ENCODE measurements at places on chromosomes 16 and 17.

DNA sequence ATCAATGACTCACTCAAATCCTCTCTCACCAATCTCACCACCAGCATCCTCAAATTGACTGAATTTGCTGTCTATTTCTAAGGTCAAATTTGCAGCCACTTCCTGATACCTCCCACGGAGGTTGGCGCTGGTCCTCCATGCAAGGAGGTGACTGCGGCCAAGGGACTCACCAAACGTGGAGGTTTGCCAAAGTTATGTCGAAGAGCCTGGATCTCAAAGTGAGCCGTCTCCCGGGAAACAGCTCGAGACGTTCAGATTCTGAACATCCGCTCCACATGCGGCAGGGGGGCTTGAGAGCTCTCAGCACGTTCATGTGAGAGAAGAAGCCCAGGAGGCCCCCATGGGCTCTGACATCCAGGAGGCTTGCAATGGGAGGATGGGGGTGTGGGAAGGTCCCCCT is 22.6 kb downstream of the LGALS3BP start:
- DNase-seq = no peak

- DNase-seq = no peak
Measured at GRCh38 chr17:5816491-5817070, 232.3 kb upstream of the NLRP1 start.

DNA sequence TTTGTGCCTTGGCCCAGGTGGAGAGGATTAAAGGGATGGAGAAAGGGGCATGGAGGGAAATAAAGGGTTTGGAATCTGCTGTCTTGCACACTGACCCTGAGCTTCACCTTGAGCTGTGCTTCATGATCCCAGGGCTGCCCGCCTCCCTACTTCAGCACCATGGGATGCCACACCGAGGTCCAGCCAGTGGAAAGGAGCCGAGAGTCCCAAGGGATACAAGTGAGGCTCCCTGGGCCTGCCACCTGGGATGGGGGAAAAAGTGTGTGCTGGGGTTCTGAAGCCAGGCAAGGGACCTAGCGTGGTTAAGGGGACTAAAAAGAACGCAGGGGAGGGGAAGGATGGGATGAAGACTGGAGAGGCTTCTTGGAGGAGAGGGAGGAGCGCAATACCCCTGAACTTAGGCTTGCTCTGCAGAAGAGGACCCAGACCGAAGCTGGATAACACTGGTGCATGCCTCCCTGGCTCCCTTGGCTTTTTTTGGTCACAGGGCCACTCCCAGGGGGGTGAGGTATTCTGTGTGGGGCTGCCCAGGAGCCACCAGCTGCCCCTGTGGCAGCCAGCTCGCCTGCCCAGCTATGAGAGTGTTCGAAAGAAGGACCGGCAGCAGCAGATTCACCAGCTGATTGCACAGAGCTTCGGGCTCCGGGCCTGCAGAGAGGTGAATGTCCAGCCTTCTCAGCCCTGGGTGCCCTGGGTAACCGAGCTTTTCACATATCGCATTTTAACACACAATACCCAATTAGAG is 7.2 kb downstream of the MRPL27 start:
- no peak for DNase-seq

DNA sequence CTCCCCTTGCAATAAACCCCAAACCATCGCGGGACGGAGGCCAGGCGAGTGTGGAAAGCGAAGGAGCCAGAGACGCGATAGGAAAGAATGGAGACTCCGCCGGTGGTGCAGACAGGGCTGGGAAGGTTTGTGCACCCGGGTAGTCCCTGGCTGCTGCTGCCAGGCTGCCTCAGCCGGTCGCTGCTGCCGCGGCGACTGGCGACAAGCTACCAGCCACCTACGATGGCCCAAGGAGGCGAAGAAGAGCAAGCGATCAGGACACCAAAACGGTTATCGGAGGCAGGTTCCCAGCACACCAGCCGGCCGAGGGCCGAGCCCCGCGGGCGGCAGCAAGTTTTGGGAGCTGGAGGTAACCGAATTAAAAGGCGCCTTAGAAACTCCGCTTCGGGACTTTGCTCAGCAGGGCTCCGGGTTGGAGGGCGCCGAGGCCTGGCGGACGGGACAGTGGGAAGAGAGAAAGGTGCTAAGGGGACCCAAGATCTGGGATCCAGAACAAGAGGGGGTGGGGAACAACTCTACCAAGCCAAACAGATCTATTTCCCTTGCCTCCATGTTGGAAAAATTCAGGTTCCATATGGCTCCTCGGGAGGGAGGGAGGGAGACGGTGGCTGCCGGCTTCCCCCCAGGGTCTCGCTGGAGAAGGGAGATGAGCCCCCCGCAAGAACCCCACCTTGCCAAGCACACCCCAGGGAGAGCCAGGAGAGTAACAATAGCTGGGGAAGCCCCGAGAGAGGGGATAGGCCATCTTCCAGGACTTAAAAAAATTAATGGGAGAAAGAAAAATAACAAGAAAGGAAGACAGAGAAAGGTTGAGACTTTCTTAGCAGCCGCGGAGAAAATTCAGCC is 9.7 kb upstream of the HOXB2 start:
- no peak for DNase-seq

GRCh38 chr16:85312642-85313525 is 200.6 kb upstream of the CIBAR2 start:
- no peak for DNase-seq

- DNase-seq = no peak
Measured at GRCh38 chr16:78505036-78505435, 405.6 kb downstream of the WWOX start.

DNA sequence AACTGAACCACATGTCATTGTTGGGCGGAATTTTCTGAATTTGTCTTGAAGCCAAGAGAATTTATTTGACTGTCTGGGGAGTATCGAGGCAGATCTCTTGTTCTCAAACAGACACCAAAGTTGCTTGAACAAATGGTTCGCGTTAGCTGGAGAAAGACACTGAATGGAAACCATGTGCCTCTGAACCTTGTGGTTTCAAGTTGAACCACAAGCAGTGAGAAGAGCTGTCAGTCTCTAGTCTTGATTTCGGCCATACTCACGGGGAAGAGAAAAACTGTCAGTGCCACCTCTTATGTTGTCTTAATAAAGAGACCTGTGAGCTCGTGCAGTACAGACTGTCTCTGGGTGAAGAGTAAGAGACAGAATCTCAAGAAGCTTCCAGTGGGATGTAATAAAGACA is 886.5 kb upstream of the SOX9 start:
- DNase-seq = no peak

DNA sequence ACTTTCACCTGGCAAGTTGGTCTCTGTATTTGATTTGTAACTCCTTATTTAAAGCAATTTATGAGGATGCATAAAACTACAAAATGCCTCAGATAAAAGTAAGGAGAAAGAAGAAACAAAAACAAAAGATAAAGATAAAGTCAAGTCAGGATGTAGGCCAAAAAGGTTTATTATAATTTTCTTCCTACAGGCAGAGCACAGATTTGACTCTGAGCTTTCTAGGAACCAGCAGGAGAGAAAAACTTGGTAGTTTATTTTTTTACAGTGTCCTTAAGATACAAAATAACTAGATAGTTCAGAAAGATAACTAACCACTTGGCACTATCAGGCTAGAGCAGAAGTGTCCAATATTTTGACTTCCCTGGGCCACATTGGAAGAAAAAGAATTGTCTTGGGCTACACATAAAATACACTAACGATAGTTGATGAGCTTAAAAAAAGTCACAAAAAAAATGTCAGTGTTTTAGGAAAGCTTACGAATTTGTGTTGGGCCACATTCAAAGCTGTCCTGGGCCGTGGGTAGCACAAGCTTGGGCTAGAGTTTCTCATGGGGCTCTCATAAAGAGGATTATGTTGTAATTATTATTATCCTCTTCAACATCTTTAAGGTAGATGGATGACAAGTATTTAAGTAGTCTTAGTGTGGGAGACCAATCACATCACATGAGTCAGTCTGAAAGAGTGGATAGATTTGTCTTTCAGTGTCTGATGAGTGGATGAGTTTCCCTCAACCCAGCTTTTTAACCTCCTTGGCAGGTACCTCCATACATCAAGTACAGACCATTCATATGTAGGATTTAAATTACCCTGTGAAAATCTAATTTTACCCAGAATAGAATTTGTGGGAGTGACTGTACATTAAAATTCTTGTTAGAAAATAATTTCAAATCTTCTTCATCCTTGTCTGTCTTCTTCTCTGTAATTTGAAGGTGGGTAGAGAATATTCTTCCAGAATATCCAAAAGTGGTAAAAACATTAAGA is 17.0 kb downstream of the PAFAH1B1 start:
- no peak for DNase-seq

- no peak for DNase-seq
Measured at GRCh38 chr17:49157784-49158183, 25.2 kb downstream of the B4GALNT2 start.

GRCh38 chr16:15639061-15639568 is 3.8 kb downstream of the MARF1 start:
- DNase-seq = no peak

- DNase-seq = no peak
Measured at GRCh38 chr16:71296584-71297340, 7.6 kb upstream of the CMTR2 start.

DNA sequence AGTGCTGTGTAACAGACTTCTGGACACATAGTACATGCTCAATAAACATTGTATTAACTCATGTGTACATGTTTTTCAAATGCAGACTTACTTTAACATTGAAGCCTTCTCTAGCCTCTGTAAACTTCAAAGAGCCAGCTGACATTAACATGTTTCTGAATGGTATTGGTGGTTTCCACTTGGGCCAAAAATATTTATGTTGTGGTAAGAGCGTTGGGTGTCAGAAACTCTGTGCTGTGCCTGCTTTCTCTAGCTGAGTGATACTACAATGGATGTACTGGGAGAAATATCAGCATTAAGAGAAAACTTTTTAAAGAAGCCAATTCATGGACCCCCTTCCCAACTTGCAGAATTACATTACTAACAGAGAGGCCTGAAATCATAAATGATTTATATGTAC is 1951.7 kb downstream of the TP53TG3F start:
- DNase-seq = no peak

- DNase-seq = no peak
Measured at GRCh38 chr16:85848986-85849385, 49.5 kb downstream of the COX4I1 start.

- DNase-seq = no peak
Measured at GRCh38 chr16:56640076-56640475, 1.6 kb downstream of the MT1A start.

DNA sequence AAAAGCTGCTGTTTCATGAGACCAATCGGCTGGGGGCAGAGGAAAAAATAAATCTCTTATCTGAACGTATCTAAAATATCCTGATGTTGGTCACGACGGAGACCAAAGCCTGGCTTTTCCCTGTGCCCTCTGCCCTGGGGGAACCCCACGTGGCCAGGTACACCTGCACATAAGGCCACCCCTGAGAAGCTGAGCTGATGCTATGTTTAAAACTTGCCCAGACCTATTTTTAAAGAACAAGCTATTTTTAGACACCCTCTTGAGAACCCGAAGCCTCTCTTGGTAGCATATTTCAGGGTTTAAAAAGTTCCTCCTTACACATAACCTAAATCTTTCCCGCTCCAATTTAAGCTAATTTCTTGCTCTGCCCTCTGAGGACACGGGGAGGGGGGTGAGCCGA is 210.4 kb downstream of the GSG1L start:
- no peak for DNase-seq

- DNase-seq = no peak
Measured at GRCh38 chr17:65850486-65850885, 289.0 kb upstream of the AXIN2 start.

- DNase-seq = no peak
Measured at GRCh38 chr16:54564841-54565240, 278.3 kb upstream of the IRX3 start.

DNA sequence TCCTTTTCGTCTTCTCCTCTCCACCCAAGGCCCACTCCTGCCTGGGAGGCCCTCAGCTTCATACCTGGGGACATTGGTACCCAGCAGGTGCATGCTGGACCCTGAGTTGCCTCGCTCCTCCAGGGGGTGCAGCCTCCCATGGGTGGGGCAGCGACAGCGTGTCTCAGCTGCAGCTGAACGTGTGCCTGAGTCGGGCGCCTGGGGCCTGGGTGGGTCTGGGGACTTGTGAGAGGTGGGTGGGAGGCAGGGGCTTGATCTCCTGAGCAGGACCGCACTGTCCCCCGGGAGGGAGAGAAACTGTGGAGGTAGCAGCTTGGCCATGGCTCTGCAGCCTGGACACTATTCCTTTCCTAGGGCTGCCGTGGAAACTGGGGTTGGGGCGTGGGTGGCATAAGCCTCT is 24.8 kb upstream of the ENGASE start:
- DNase-seq = no peak

GRCh38 chr16:11409398-11409797 is 64.1 kb downstream of the RMI2 start:
- DNase-seq = no peak

DNA sequence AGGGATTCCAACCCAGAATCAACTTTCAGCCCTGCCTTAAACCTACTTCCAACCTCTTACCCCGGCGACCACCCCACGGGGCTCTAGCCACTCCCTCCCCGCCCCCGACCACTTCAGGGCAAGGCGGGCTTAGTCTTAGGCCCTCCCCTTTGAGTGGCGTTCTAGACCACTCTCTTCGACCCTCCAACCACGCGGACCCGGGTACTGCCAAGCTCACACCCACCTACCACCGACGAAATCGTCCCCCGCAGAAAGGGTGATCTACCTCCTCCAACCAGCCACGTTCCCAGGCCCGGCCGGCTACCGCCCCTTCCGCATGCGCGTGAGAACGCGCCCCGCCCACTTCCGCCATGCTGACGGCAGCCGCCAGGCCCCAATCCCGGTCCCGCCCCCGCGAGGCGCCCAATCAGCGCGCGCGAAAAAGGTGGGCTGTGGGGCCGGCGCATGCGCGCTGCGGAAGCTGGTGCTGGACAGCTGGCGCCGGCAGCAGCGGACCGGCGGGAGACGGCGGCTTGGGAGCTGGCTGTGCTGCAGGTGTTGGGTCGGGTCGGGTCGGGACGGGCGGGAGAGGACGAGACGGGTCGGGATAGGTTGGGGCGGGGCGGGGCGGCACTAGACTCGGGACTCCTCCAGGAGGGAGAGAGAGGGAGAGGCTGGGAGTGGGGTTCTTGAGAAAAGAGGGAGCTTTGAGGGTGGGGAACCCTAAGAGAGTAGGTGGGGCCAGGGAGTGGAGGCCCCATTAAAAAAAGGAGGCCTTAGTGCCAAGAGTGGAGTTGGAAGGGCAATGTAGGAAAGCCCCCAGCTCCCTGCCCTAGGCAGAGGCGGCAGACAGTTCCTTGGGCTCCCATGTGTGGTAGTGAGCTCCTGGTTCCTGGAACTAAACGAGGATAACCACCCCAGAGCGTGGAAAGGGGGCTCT is at the start of gene NAT9:
TSS of gene NAT9 (minus strand) at position 302 of the 919 bp plus-strand sequence. CDS start 647 bp downstream, outside the sequence.
- peak; percentile 100 for DNase-seq

DNA sequence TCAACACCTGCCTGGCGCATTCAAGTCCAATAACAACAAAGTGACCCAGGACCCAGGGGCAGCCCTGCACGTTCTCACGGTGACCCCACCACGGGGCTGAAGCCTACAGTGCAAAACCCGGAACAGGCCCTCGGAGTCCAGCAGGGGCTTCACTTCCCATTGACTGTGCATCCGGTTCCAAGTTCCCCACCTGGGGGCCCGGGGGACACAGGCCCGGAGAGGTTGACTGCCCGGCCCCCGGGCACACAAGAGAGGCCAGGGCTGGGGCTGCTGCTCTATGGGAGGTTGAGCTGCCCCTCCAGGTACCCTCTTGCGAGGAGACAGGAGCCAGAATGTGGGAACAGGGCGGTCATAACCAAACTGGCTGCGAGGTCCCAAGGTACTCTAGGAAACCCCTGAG is 31.3 kb downstream of the ENGASE start:
- DNase-seq = no peak
